ELR (cell line): ENCODE measurements at places on chromosomes 6 and 20.

GRCh38 chr6:121205569-121205968 is 128.7 kb downstream of the TBC1D32 start:
- DNase-seq: no peak

DNA sequence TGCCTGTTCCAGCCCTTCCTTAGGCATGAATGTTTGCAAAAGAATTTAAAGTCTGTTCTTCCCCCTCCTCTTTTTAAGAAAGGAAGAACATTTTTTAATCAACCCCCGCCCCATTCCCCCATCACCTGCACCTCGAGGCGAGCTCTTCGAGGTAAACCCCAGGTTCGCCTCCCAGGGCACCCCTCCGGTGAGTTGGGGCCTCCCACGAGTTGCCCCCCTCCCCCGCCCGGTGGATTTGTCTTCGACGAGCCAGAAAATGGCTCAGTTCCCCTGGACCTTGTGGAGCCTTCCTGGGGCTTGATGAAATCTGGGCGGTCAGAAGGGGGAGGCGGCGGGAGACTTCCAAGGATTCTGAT is 256 bp upstream of the OVOL2 start:
- no peak for DNase-seq

DNA sequence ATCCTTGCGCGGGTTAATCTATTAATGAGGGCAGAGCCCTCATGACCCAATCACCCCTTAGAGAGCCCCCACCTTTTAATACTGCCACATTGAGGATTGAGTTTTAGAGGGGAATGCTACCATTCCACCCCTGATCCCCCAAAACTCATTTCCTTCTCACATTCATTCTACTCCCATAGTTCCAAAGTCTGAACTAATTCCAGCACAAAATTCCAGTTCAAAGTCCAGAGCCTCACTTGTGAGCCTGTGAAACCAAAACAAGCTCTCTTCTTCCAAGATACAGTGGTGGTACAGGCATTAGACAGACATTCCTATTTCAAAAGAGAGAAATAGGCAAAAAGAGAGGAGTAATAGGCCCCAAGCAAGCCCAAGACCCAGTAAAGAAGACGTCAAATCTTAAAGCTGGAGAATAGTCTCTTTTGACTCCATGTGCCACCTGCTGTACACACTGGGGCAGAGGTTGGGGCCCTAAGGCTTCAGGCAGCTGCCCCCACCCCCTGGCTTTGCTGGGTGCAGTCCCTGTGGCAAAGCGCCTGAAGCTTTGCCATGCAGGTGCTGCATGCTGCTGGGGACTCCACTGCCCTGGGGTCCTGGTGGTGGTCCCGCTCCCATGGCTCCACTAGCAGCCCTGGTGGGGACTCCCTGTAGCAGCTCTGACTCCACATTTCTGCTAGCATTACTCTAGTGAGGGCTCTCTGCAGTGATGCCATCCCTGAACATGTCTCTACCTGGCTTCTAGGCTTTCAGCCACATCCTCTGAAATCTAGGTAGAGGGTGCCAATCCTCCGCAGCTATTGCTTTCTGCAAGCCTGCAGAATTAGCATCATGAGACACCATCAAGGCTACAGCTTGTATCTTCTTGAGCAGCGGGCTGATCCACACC is 41.3 kb downstream of the RSPH3 start:
- DNase-seq: peak; percentile 10

GRCh38 chr6:100862063-100862462 is 19.1 kb downstream of the ASCC3 start:
- DNase-seq: no peak

GRCh38 chr6:6865611-6866010 is 242.2 kb upstream of the RREB1 start:
- no peak for DNase-seq

- peak; percentile 76 for DNase-seq
Measured at GRCh38 chr6:75296811-75297779, 12.5 kb upstream of the TMEM30A start.

DNA sequence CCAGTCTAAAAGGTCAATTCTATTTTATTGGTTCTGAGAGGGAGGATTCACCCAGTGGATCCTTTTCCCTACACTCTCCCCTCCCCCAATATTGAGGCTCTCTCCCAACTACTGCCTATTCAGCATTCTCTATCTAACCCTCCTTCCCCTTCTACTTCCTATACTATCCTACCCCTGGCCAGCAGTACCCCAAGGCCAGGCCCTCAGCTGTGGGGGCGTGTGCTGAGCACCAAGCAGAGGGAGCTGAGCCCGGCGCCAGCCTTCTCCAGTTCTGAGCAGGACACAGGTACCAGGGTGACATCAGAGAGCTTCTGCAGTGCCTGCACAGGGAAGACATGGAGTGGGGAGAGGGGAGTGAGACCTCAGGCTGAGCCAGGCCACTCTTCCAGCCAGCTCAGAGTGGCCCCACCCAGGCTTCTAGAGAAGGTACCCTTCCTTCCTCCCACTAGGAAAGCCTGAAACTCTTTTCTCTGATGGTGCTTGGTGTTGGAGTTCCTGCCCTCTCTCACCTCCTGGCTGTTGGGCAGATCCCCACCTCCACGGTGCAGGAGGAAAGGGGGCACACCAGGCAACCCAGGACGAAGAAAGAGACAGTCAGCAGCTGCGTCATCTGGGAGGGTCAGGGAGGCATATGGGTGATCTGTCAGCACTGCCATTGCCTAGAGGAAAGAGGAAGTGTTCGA is 1.9 kb downstream of the DDAH2 start:
- DNase-seq: no peak

GRCh38 chr6:52405243-52405642 is 14.9 kb upstream of the EFHC1 start:
- DNase-seq: no peak

GRCh38 chr20:6708010-6708409 is 59.5 kb upstream of the BMP2 start:
- no peak for DNase-seq

GRCh38 chr6:34146801-34147592 is 1.1 kb upstream of the GRM4 start:
- DNase-seq: peak; percentile 31

DNA sequence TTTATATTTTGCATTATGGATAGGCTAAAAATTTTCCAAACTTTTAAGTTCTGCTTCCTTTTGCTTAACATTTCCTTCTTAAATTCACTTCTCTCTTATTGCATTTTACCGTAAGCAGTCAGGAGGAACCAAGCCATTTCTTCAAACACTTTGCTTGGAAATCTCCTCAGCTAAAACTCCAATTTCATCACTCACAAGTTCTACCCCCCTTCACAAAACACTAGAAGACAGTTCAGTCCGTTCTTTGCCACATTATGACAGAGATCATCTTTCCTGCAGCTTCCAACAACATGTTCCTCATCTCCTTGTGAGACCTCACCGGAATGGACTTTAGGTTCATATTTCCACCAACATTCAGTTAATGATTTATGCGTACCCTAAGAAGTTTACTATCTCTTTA is 79.2 kb upstream of the LY86 start:
- no peak for DNase-seq

DNA sequence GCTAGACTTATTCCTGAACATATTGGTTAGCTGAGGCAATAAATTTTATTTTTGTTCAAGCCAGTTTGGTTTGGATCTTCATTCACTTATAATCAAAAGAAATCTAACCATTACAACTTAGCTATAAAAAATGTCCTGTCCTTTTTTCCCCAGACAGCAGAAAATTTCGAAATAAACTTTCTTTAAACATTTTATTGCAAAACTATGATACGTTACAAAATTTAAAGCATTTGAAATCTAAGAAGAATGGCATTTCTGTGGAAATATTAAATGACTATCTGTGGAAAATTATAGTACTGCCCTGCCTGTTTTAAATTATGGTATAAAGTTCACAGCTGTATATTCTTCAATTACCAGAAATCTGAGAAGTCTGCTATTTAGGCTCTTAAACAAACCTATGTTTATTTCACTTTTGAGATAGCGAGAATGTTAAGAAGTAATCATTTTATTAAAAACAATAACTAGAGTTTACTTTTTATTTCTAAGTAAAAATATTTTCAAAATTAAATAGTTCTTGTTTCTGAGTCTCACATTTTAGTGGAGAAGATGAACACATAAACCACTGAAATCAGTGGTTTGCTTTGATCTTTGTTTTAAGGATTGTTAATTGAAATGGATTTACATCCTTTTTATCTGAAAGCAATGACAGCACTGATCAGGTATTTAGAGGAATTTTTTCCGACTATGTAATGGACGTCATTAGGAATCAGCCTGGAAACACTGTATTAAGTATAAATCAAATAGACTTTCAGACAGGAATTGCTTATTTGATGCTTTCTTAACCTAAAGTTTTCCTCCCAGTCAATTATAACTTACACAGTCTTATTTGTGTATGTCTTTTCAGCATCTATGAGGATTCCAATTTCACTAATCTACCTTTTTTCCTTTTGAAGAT is 553.7 kb downstream of the COL12A1 start:
- DNase-seq: no peak

- no peak for DNase-seq
Measured at GRCh38 chr6:37679539-37680476, 17.9 kb downstream of the MDGA1 start.
